ENCODE measurements at places on chromosomes 13 and 19.

DNA sequence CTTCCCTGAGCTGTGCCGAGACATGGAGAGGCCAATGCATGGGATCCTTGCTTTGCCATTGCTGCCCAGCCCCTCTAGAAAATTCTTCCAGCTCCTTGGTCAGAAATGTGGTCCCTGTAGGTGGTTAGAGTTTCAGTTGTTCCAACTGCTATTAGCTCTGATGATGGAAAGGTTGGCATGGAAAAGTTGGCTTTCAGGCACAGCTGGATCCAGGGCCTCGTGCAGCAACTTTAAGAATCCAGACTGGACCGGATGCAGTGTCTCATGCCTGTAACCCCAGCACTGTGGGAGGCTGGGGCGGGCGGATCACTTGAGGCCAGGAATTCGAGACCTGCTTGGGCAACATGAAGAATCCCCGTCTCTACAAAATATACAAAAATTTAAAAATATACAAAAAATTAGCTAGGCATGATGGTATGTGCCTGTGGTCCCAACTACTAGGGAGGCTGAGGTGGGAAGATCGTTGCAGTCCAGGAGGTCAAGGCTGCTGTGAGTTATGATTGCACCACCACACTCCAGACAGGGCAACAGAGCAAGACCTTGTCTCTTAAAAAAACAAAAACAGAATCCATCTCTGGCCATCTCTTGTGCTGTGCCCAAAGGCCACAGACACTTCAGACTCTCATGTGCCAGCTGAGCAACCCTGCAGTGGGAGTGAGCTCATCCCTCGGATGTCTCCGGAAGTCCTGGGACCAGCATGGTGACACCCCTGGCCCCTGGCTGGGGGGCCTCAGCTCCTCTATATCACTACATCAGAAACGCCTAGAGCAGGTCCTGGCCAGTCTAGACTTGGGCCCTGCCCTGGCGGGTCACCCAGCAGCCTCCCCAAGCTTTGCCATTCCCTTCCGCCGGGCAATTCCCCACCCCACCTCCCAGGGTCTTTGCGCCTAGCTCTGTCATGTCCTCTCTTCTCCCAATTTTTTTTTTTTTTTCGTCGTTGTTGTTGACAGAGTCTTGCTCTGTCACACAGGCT lies 16.8 kb downstream of the MEX3D start:
- no peak for DNase-seq

GRCh38 chr13:36796052-36796451 lies 23.0 kb upstream of the RFXAP start:
- DNase-seq: no peak

DNA sequence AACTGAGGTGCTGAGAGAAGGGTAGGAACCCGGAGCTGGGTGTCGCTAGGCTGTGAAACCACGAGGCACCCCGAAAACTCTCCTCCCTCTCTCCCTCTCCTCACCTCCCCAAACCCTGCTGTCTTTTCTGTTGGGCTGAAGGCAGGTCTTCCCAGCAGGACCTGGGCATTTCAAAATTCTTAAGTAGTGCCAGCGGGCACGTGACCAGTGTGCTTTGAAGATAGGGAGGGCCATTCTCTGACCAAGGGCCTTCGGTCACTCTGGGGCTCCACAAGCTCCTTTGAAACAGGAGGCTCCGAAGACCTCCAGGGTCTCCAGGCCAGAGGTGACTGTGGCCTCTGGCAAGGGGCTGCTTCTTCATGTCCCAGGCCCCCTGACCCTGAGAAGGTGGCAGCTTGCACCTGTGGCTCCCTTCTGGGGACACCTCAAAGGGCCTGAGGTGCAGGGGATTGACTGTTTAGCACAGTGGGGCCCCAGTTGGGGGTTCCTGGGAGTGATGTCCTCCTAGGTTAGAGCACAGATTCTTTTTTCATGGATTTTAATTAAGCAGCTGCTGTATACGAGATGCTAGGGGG lies 48.3 kb downstream of the DNM2 start:
- DNase-seq: no peak

DNA sequence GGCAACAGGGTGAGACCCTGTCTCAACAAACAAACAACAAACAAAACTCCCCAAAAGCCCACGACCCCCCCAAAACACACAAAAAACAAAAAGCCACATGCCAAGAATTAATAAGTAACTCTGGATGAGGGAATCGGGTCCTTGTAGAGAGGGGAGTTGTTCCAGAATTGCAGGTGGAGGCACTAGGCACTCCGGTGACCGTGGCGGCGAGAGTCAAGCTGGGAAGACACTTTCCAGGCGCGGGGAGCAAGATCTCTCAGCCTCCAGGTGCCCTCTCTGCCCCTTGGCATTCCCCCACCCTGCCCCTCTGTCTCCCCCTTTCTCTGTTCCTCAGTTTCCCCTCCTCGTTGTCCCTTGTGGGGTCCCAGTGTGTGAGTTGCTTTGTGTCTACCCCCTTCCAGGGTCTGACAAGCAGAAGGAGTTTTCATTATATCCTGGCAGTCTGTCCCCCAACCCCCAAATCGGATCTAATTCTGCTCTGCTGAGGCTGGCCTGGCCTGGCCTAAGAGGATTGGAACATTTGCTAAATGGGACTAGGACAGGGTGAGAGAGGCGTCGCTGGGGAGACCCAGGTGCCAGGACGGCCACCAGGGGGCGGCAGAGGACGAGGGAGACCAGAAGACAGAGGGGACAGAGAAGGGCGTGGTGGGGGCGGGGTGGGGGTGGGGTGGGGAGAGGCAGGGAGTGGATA lies 8.3 kb upstream of the CRX start:
- DNase-seq: peak; percentile 89

- DNase-seq: peak; percentile 18
Measured at GRCh38 chr19:49761625-49762311, 1.3 kb downstream of the TSKS start.

DNA sequence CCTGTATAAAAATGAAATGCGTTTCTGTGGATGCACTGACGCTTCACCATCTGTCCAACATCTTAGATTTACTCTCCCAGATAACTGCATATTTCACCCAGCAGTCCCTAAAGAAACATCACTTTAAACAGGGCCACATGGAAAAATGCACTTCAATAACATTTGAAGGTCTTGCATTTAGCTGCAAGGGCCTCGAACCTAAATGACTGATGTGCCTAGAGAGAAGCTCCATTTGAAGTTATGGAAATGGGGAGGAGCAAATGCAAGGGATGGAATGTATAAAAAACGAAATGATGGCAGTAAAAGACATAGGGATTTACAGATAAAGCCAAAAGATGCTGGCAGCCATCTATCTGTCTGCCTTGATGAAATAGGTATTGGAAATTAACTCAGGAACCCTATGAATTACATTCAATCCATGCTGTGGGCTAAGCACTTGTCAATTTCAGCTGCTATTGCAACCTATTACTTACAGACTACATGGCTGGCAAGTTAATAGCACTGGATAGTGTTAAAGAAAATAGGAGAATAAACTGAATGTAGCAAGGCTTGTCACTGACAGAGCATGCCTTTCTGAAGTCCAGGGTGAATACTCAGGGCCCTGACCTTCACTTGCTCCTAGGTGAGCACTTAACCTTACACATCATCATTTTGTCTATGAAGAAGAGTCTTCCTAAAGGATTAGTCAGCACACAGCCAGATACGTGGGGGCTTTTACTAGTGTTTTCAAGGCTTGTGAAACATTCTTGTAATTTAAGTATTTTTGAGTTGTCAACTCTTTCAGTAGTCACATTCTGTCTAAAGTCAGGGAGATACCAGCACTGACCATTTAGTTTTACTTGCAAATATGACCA lies 963.4 kb downstream of the PCDH17 start:
- no peak for DNase-seq

DNA sequence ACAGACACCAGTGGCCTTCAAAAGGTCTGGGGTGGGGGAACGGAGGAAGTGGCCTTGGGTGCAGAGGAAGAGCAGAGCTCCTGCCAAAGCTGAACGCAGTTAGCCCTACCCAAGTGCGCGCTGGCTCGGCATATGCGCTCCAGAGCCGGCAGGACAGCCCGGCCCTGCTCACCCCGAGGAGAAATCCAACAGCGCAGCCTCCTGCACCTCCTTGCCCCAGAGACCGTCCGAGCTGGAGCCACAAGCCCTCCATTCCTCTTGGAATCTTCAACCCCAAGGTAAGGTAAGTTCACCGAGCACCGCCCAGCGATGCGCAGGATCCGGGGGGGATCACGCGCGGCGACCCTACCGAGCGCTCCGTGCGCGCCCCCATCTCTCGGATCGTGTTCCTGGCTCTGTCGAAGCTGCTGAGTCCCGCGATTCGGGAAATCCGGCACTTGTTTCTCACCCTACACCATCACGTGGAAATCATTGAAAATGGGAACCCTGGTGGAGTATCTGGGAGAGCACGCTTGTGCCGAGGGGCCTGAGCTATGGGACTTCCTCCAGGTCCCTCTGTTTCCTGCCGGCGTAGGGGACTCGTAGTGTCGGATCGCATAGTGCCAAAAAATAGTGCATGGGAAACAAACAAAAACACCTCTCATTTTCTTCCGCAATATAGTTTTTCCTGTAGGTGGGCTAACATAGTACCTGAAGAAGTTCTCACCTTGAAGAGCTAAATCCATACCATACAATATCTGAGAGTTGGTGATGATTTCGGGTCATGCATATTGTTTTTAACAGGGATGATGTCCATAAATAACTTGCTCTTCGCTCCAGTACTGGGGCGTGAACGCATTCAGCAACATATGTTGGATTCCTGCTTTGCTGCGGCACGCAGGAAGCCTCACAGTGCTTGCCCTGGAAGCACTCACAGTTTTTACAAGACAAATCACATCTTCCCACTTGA lies 9.3 kb downstream of the PDX1 start:
- DNase-seq: no peak

GRCh38 chr19:13748169-13748828 lies 16.0 kb upstream of the MRI1 start:
- peak; percentile 22 for DNase-seq

DNA sequence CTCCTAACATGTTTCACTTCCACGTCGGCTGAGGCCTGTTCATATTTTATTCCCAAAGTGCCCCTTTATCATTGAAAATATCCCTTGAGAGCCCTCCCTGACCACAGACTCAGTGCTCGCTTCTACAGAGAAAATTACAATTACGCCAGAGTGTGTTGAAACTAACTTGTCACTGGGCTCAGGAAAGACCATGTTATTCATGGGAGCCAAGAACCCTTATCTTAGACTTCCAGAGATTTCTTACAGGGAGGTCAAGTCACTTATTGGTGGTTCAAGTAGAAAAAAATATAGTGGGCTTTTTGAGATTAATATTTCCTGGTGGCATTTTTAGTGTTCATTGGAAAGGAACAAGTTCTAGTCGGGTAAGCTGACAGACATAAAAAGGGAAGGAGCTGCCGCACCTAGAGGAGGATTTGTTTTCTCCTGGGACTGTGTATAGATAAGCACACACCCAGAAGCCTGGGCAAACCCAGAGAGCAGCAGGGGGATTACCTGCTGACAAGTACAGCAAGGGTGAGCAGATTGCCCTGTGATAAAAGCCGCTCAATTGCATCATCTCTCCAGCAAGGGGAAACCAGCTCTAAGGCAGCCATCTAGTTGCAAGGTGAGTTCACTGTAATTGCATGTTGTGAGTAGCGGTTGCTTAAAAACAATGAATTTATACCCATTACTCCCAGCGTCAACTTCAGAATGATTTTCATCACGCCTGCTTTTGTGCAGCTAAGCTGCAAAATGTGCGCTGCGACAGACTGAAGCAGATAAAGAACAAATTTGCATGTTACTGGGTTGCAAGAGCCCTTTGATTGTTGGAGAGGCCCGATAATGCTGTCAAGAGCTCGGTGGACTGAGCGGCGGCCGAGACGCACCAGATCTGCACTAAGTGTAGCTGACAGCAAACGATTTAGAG lies 46.2 kb downstream of the DCT start:
- peak; percentile 58 for DNase-seq

GRCh38 chr19:5165697-5166019 lies 175.0 kb downstream of the PTPRS start:
- DNase-seq: no peak

- peak; percentile 95 for DNase-seq
Measured at GRCh38 chr19:12676384-12676792, 5.3 kb downstream of the DHPS start.

GRCh38 chr13:26820871-26821270 lies 60.3 kb upstream of the GPR12 start:
- DNase-seq: no peak

GRCh38 chr19:58212336-58213074 lies 16.2 kb upstream of the ZNF544 start:
- DNase-seq: no peak

GRCh38 chr13:98327371-98328270 lies 150.6 kb upstream of the RNF113B start:
- DNase-seq: no peak

DNA sequence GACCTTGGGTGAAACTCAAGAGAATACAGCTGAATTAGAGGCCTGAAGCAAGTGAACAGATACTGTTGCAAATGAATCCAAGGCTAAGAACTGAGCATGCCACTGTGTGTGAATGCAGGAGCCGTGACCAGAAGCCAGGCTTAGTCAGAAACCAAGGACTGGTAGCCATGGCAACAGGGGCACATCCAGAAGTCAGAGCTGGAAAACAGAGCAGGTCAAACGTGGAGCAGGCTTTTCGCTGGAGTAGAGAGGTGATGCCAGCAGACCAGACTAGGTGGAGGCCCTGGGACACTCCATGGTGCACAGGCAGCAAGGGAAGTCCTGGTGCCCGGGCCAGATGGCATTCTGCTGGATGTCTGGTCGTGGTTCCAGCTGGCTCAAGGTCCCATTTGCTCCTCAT lies 564.1 kb downstream of the PCDH9 start:
- no peak for DNase-seq

DNA sequence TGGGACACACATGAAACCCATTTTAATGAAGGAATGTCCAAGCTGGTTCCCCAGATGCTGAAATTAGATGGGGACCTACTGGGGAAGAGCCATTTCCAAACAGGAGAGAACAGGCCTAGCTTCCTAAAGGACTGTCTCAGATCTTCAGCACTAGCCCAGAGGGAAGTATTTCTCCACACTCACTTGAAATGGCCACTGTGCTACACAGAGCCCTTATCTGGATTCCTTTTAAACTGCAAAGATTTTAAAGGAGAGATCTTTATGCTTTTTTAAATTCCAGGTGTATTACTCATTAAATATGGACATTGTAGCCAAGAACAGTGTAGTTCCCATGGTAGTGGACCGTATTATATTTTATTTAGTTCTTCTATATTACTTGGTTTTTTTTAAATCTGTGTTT lies 255.3 kb downstream of the SHISA2 start:
- DNase-seq: no peak
